ENCODE measurements at places on chromosomes 2 and 18.

- DNase-seq: no peak
Measured at GRCh38 chr2:54262015-54262765, 6.2 kb upstream of the TSPYL6 start.

DNA sequence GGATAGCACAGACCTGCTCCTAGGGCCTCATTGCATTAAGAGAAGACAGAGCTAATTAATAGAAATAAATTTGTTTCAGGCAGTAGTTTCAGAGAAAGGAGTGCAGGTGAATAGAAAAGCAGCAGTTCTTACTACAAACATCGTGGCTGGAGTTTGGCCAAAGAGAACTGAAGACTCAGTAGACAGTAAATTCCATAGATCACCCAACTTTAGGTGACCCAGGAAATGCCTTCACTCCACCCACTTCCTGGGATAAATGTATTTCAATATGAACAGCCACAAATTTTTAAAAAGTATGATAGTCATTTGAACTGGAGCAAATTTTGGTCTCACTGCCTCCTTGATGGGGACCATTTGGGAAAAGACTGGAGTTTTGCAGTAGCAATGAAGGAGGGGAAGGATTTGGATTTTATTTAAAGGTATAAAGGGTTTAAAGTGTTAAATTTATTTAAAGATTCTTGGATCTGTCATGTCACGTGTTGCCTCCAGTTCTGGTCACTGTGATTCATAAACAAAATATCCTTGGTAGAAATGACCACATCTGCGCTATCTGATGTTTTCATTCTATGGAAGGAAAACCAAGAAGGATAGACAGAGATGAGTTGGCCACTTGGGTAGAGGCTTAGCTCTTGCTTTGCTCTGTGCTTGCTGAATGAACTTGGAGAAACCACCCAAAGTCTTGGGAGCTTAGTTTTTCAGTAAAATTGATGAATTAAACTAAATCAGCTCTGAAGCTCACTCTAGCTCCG lies 390.2 kb downstream of the THSD7B start:
- DNase-seq: no peak

DNA sequence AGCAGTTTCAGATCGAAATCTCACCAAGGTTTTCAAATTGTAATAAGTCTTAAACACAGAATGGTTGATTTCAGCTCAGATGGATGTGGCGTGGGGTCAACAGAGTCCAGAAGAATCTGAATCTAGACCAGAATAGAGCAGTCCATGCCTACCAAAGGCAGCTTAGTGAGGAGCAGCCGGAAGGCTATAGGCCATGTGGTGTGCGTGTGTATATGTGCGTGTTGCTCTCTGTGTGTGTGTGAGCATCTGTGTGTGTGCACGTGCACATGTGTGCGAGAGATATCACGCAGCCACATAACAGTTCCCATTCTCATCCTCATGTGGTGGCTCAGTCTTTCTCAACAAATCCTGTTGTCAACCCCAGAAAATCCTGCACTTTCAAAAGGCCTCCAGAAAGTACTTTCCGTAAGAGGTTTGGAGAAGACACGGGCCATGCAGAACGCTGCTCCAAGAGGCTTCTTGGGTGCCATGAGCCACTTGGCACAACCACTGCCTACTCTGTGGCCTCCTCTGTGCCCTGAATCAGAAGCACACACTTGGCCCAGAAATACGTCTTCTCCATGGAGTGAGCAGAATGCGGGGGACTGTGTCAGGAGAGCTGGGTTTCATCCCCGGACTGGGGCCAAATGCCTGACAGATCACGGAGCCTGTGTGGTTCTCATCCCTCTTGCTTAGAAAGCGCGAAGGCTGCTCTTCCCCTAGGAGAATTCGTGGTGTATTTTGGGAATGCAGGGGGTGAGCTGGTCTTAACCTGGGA lies 67.3 kb downstream of the ACKR3 start:
- DNase-seq: no peak

- DNase-seq: no peak
Measured at GRCh38 chr2:135490376-135490775, 40.6 kb downstream of the ZRANB3 start.

DNA sequence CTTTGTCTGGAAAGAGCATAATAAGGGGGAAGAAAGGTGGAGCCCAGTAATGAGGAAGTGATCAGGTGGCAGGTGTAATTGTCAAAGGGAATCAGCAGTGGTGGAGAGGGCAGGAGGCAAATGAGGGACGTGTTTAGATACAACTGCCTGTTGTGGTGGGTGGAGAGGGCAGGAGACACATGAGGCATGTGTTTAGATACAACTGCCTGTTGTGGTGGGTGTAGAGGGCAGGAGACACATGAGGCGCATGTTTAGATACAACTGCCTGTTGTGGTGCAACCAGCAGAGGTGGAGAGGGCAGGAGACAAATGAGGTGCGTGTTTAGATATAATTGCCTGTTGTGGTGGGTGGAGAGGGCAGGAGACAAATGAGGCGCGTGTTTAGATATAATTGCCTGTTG lies 173.1 kb downstream of the ANKRD30B start:
- no peak for DNase-seq

DNA sequence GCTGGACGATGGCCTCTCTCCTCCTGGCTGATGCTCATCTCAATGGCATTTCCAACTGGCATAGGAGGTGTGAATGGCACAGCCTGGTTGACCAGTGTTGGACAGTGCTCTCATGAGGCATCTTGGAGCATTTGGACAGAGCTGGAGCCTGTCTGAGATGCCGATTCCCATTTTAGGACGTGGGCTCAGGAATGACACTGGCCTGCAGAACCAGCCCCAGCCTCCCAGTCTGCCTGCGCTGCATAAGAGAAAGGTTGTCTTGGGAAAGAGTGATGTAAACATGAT lies 118.2 kb upstream of the COPS8 start:
- DNase-seq: no peak

GRCh38 chr18:76985156-76985950 lies 147.2 kb downstream of the MBP start:
- no peak for DNase-seq

DNA sequence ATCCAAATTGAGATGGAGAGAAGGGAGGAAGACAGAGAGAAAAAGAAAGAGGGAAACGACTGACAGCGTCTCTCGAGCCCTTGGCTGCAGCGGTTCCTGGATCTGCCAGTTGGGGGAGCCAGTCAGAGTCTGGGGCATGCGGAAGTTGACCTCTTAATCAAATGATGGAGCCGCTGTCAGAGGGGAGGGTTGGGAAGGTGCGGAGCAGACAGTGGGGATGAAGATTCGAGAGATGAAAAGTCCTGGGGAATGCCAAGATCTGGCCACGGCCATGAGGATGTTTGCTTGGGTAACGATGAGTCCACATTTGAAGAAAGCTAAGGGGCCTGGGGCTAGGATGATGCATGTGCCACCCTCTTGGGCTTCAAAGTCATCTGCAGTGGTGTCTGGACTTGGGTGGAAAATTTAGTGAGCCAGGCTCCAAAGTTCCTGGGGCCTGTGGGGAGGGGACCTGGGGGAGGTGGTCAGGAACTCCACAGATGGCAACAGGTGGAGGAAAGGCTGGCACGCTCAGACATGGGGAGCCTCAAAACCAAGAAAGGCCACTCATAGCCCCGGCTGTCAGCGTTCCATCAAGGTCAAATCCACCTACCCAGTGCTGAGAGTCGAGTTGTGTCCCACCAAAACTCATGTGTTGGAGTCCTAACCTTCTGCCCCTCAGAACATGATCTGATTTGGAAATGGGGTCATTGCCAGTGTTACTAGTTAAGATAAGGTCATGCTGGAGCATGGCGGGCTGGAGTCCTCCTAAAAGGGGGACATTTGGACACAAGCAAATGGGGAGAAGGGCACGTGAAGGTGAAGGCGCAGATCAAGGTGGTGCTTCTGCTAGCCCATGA lies 200.1 kb downstream of the NDUFA10 start:
- DNase-seq: no peak

GRCh38 chr2:178933493-178933892 lies 116.4 kb downstream of the CCDC141 start:
- DNase-seq: no peak

- DNase-seq: no peak
Measured at GRCh38 chr2:86704459-86704971, 15.6 kb upstream of the RMND5A start.

DNA sequence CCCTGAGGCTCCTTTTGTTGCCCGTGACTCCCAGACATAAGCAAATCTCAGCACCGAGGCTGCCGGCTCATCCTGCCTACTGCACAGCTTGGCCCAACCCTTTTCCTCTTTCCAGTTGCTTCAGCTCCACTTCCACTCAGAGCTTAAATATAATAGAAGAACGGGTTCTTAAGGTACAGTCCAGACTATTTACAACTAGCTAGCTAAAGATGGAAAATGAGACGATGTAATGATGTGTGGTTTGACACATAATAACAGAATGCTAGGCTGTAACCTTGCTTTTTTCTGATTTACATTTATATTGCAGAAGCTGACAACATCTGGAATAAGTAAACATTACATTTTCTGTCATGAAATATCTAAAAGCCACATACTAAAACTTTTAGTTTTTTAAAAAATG lies 26.9 kb upstream of the ATP9B start:
- DNase-seq: no peak

All from NCI-H1930 (cell line).